ENCODE measurements at places on chromosomes 2 and 18. TPM values are rescaled to one million over a fixed set of nuclear protein-coding genes. Genes with fewer than 3 reads are reported as not detected.

QPCT gene
- 19.5 TPM for total RNA-seq

SRD5A2 gene
- total RNA-seq: 0.05 TPM

DNA sequence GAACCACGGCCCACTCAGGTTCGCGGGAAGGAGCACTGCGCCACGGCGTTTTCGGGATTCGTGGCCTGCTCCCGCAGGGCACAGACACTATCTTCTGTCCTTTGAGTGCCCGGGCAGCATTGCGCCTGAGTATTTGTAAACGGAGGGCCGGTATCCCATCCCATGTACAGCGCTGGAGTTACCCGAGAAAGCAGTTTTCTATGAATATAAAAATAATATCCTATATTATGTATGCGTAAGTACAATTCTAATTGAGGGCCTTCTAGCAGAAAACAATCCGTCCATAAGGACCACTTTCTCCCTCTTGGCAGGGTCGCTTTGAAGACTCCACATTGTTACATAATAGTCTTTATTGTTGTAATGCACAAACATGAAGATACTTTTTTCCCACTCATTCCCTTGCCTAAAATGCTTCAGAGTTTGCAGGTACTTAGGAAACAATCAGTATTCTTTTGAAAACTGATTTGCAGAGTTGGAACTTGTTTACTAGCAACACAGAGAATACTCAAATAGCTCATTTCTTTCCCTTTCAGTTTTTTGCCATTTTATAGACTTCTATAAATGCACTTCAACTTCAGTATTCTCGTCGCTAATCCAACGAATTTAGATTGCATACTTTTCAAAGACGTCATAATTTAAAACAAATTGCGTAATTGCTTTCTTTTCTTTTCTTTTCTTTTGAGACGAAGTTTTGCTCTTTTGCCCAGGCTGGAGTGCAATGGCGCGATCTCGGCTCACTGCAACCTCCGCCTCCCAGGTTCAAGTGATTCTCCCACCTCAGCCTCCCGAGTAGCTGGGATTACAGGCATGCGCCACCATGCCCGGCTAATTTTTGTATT is 1.0 kb upstream of the REV1 start:
- no peak for DNase-seq

DNA sequence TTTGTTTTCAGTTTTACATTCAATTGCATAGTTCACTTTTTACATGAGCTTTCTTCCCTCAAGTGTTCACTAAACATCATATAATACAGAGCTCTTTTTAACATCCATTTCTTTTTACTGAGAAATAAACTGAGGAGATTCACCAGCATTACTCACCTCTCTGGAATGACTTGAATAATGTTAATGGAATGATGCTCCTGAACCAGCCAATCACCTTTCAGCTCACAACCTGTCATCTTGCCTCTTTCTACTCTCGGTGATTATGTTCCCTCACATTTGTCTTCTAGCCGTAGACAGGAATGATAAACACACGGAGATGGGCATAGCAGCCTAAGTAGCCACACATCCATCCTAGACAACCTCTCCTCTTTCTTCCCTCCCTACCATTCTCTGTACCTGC is 301.7 kb downstream of the PAX3 start:
- no peak for DNase-seq

- no peak for DNase-seq
Measured at GRCh38 chr2:43193652-43194120, 32.7 kb downstream of the ZFP36L2 start.

- DNase-seq: no peak
Measured at GRCh38 chr2:240630771-240631547, 5.7 kb downstream of the GPR35 start.

GRCh38 chr2:156653675-156654074 is 217.5 kb downstream of the GPD2 start:
- DNase-seq: no peak

DNA sequence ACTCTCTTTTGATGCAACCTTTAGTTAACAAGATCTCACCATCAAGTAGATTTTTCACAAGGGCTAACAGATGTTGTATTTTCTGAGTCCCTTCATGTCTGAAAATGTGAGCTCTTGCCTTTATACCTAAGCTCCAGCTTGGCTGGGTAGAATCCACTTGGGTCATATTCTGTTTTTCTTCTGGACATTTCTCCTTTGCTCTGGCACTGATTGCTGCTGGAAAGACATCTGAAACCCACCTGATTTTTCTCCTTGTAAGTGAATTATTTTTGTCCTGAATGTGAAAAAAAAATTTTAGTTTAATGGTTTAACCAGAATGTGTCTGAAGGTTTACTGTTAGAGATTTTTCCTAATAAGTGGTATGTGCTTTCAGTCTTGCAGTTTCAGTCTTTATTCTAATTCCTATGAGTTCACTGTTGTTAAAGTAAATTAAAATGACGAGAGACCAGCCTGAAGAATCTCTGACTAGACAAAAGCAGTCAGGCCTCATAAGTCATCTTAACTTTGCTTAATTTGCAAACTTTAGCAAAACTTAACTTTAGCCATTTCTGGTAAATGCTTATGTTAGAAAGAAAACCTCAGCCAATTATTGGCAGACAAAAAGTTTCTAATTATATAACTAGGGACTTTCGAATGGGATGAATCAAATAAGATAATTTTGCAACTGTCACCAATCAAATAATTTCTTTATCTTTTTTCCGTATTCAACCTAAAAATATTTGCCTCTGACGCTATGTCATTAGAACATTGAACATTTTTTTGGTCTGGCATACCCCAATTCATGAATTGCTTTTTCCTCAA is 70.8 kb downstream of the ACAA2 start:
- no peak for DNase-seq

- DNase-seq: peak; percentile 45
Measured at GRCh38 chr2:42339191-42339912, 21.7 kb downstream of the COX7A2L start.

- no peak for DNase-seq
Measured at GRCh38 chr2:22454826-22455485, 930.0 kb upstream of the KLHL29 start.

- DNase-seq: no peak
Measured at GRCh38 chr2:203585516-203585915, 50.4 kb upstream of the RAPH1 start.

DNA sequence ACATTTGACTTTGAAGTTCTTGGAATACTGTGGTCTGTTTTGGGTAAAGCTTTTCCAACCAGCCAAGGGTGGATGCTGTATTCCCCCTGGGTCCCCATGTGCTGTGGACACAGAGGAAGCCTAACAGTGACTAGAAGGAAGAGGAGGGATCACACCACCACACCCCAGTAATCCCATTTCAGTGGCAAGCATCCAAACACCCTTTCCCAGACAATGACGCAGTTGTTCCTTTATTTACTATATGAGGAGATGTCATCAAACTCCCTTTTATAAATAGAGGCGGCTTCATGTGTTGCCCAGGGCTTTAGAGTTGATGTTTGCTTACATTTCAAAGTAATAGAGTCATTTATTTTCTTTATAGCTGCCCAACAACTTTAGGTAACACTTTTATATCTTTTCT is 959.4 kb upstream of the GYPC start:
- DNase-seq: no peak

GRCh38 chr2:57452634-57453033 is 594.0 kb upstream of the VRK2 start:
- DNase-seq: no peak

DNA sequence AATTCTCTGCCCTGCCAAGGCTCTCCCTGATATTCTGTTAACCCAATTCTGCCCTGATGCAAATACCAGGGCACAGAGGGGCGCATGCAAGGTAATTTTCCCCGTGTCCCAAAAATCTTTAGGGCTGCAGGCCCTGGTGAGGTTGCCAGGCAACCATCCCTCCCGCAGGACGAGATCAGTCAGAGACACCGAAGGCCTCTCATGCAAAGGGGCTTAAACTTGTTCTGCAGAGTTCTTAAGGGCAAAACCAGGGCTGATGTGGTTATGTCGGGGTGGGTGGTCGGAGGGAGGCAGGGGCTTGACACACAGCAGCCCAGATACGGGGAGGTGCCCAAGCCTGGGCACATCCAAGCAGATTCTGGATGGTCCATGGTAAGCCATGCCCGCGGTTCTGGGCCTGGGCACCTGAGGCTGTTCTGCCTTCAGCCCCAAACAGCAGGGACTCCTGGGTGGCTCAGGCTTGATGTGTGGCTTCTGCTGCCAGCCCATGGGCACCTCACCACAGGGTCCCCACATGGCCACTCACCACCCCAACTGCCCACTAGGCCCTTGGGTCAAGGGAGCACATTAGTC is 27.2 kb downstream of the STEAP3 start:
- no peak for DNase-seq

Measured in WTC11 (cell line).